ENCODE measurements at places on chromosomes 7 and 10. TPM values are rescaled to one million over a fixed set of nuclear protein-coding genes. Genes with fewer than 3 reads are reported as not detected.

DNA sequence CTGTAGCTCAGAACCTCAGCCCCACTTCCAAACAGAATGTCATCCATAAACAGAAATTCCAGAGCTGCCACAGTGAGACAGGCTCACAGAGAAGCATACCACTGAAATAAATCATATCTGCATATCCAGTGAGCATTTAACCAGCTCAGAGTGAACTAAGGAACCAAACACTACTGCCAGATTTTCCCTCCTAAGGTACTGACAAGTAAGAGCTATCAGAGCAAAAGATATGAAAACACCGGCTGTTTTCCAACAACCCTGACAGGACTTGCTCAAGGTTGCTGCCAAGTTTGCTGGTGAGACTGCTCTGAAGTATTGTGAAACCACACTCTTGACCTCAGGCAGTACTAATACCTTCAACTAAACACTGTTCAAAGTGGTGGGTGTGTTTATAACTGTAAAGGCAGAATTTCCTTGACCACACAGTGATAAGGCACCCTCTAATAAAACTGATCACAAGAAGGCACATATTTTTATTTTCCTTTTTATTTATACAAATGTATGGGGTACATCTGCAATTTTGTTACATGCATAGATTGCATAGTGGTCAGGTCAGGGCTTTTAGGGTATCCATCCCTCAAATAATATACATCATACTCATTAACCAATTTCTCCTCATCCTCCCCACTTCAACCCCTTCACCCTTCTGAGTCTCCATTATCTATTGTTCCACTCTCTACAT lies 18.3 kb downstream of the SGMS1 start:
- H3K4me3 ChIP-seq = no peak overlapping the region
- H3K36me3 ChIP-seq = no peaks in the 10 kb centered on the region
- H3K27me3 ChIP-seq = no peaks in the 10 kb centered on the region
- peak overlapping the region; percentile 37 for H3K27ac ChIP-seq
- DNase-seq = peak; percentile 86
- H3K4me1 ChIP-seq = peaks cover 75% of the 10 kb centered on the region

DDC gene
- total RNA-seq = 0.58 TPM

- H3K4me1 ChIP-seq = no peaks in the 10 kb centered on the region
- no peaks in the 10 kb centered on the region for H3K27me3 ChIP-seq
- H3K36me3 ChIP-seq = no peaks in the 10 kb centered on the region
- no peak overlapping the region for H3K4me3 ChIP-seq
These were observed 61.1 kb downstream of the GRID1 start for GRCh38 chr10:86305521-86305920.

PPP3CB gene
- total RNA-seq = 51.2 TPM

- peaks cover 5% of the 10 kb centered on the region for H3K4me1 ChIP-seq
- DNase-seq = no peak
- H3K27me3 ChIP-seq = no peaks in the 10 kb centered on the region
- no peak overlapping the region for H3K27ac ChIP-seq
- H3K36me3 ChIP-seq = no peaks in the 10 kb centered on the region
- H3K4me3 ChIP-seq = no peak overlapping the region
These were observed 32.1 kb downstream of the ADCYAP1R1 start for GRCh38 chr7:31084226-31084625.

OPN4 gene
- total RNA-seq = 1.2 TPM

DNA sequence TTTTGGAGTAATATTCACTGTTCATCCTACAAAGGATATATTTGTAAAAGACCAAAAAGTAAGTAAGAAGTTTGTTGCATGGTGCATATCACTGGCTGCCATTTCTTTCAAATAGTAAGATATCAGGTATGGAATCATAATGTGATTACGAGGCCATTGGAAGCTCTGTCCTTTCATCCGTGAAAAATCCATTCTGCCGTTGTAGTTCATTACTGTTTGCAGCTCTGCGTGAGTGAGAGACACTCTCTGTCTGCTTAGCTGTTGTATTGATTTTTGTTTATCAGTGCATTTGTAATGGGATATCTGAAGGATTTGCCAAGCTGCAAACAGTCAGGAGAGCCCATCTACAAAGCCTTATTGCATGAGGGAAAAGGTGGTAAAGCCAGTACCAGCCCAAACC lies 44.1 kb upstream of the SLC39A12 start:
- H3K27ac ChIP-seq = no peak overlapping the region
- H3K4me3 ChIP-seq = no peak overlapping the region
- no peaks in the 10 kb centered on the region for H3K27me3 ChIP-seq
- no peaks in the 10 kb centered on the region for H3K36me3 ChIP-seq
- DNase-seq = no peak
- no peaks in the 10 kb centered on the region for H3K4me1 ChIP-seq

VSIR gene
- total RNA-seq = 41.5 TPM

GRCh38 chr10:7956508-7956907 lies 98.0 kb upstream of the GATA3 start:
- no peaks in the 10 kb centered on the region for H3K27me3 ChIP-seq
- H3K4me3 ChIP-seq = no peak overlapping the region
- no peak overlapping the region for H3K27ac ChIP-seq
- H3K4me1 ChIP-seq = peaks cover 8% of the 10 kb centered on the region

FAM241B gene
- total RNA-seq = 1.4 TPM

- no peaks in the 10 kb centered on the region for H3K27me3 ChIP-seq
- no peak overlapping the region for H3K27ac ChIP-seq
- peaks cover 6% of the 10 kb centered on the region for H3K4me1 ChIP-seq
- no peak for DNase-seq
These were observed 67.5 kb downstream of the C1GALT1 start for GRCh38 chr7:7249814-7250213.

DNA sequence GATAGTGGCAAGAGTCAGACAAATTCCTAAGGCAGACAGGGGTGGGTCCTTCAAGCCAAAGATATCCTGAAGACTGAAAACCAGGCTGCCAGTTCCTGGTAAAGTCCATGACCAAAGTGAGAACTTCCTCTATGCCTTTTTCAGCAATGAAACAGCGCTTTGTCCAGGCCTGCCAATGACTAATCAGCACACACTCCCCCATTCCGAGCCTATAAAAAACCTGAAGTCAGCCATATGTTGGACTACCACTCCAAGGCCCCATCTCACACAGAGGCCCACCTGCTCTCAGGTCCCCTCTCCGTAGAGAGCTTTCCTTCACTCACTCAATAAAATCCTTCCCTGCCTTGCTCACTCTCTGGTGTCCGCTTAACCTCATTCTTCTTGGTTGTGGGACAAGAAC lies 402.2 kb downstream of the ANKRD7 start:
- H3K4me3 ChIP-seq = no peak overlapping the region
- H3K27me3 ChIP-seq = no peaks in the 10 kb centered on the region
- no peaks in the 10 kb centered on the region for H3K36me3 ChIP-seq
- H3K27ac ChIP-seq = no peak overlapping the region
- DNase-seq = no peak
- H3K4me1 ChIP-seq = no peaks in the 10 kb centered on the region

DNA sequence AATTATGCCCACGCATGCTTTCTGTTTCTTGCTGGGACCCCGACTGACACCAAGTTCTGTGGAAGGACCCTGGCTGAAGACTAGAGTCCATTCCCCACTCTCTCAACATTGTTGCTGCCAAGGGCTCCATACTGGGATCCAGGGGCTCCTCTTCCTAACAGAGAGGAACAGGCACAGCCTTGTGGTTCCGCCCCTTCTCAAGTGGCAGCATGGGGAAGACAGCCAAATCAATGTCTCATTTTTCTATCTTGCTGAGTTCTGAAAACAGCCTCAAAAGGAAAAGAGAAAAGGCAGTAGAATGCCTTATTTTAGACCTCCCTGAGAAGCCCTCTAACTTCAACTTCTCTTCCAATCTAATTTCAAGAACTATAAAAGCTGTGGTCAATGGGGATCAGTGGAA lies 23.7 kb upstream of the LAMB1 start:
- H3K27ac ChIP-seq = no peak overlapping the region
- DNase-seq = no peak
- H3K27me3 ChIP-seq = no peaks in the 10 kb centered on the region

DNA sequence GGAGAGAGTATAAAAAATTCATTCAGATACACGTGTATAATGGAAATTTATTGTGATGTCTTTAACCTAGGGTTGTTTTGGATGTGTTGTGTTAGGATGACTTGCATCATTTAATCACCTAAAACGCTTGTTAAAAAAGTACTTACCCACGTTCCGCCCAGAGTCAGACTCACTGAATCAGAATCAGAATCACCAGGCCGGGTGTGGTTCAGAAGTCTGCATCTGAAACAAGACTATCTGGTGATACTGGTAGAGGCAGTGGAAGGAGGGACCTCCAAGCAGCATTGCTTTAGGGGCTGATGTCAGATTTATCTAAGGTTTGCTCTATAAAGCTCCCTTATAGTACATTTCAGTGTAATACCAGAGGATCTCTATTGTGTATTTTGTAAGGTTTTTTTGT lies 20.5 kb upstream of the PLXDC2 start:
- DNase-seq = no peak
- no peak overlapping the region for H3K27ac ChIP-seq
- peaks cover 6% of the 10 kb centered on the region for H3K4me1 ChIP-seq
- no peak overlapping the region for H3K4me3 ChIP-seq
- H3K27me3 ChIP-seq = no peaks in the 10 kb centered on the region
- H3K36me3 ChIP-seq = no peaks in the 10 kb centered on the region

DNA sequence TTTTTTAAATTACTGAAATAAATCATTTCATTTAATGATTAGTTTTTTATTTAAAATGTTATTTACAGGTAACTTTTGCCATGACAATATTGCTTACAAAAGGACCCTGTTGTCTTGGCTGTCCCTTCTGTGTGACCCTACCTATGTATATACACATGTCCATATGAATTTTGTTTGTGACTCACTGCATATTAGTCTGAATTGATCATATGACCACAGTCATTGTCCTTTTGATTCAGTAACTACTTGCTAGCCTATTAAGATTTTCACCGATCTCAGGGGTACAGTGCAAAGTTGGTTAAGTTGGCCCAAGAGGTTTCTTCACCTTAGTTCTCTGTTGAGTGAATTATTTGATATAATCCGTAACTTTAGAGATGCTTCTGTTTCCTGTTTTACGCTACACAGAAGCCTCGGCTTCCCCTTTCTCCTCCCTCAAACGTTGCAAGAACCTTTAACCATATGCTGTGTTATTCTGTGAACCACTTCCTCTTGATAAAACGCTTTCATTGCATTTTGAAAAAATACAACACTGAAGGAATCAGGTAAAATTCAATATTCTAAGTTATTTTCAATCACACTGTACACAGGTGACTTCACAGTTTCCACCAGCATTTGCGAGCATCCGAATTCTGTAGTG lies 43.9 kb downstream of the APBB1IP start:
- no peak overlapping the region for H3K27ac ChIP-seq
- DNase-seq = no peak
- no peaks in the 10 kb centered on the region for H3K4me1 ChIP-seq
- H3K27me3 ChIP-seq = no peaks in the 10 kb centered on the region
- no peaks in the 10 kb centered on the region for H3K36me3 ChIP-seq

- no peaks in the 10 kb centered on the region for H3K27me3 ChIP-seq
- H3K27ac ChIP-seq = no peak overlapping the region
- H3K4me1 ChIP-seq = no peaks in the 10 kb centered on the region
- H3K4me3 ChIP-seq = no peak overlapping the region
These were observed 70.5 kb downstream of the AOAH start for GRCh38 chr7:36653663-36654355.

SGMS1 gene
- 152 TPM for total RNA-seq

- H3K4me1 ChIP-seq = peaks cover 11% of the 10 kb centered on the region
- no peaks in the 10 kb centered on the region for H3K36me3 ChIP-seq
- DNase-seq = no peak
- H3K27ac ChIP-seq = no peak overlapping the region
- H3K27me3 ChIP-seq = no peaks in the 10 kb centered on the region
These were observed 1.3 kb upstream of the BMI1 start for GRCh38 chr10:22319547-22319979.

DNA sequence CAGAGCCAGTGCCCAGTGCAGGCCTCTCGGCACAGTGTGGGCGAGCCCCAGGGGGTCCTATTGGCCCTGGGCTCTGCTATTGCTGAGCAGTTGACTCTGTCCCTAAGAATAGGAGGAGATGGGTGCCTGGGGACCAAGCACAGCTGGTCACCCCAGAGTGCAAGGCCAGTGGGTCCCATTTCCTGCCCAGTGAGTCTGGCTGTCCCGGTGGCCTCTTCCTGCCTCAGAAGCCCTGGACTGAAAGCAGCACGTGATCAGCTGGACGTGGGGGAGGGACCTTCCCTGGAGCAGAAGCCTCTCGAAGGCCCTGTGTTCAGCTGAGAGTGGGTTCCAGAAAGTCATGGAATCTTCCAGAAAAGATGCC lies 42.0 kb downstream of the PWWP2B start:
- no peak for DNase-seq
- H3K4me3 ChIP-seq = no peak overlapping the region
- H3K4me1 ChIP-seq = peaks cover 11% of the 10 kb centered on the region
- peak overlapping the region; percentile 79 for H3K27ac ChIP-seq
